Tibial nerve (tissue), 4 donors: ENCODE measurements at places on chromosomes 12 and 14. TPM values are rescaled to one million over a fixed set of nuclear protein-coding genes. Genes with fewer than 3 reads are reported as not detected.

Gene PRICKLE1
- 21.6 TPM for total RNA-seq

Gene IAPP
- not detected for total RNA-seq

Gene ITGA7
- 125 TPM for total RNA-seq

Gene FGD6
- 12.3 TPM for total RNA-seq

Gene FOXN4
- not detected for total RNA-seq

Gene PIP4K2C
- 29.5 TPM for total RNA-seq

Gene GPR132
- 7.7 TPM for total RNA-seq

Gene NID2
- total RNA-seq: 61.4 TPM

Gene PRH1
- 53.2 TPM for total RNA-seq

Gene MGST1
- 102 TPM for total RNA-seq

Gene DENR
- total RNA-seq: 18.4 TPM

Gene PLBD1
- 12.0 TPM for total RNA-seq

Gene MBIP
- total RNA-seq: 30.8 TPM

Gene LTB4R2
- total RNA-seq: 16.4 TPM

Gene OGFOD2
- 7.2 TPM for total RNA-seq

Gene NRXN3
- 16.7 TPM for total RNA-seq

Gene CBLN3
- 2.1 TPM for total RNA-seq

Gene RND1
- not detected for total RNA-seq

Gene SIRT4
- total RNA-seq: 2.4 TPM

Gene KLHDC1
- 20.3 TPM for total RNA-seq

Gene C12orf56
- 11.6 TPM for total RNA-seq

Gene ESPL1
- total RNA-seq: 8.7 TPM

Gene KRT3
- total RNA-seq: not detected

Gene SMCO3
- total RNA-seq: 1.2 TPM

Gene IL31
- not detected for total RNA-seq

Gene TAS2R14
- total RNA-seq: 6.3 TPM

Gene SLCO1B1
- 0.78 TPM for total RNA-seq

Gene C14orf39
- total RNA-seq: 0.39 TPM

Gene RFX4
- not detected for total RNA-seq

Gene CPNE8
- total RNA-seq: 20.7 TPM

Gene POLE
- 133 TPM for total RNA-seq

Gene IL26
- not detected for total RNA-seq

Gene DCAF5
- 52.8 TPM for total RNA-seq

Gene TPH2
- total RNA-seq: not detected

Gene SYCP3
- total RNA-seq: not detected

Gene TMEM120B
- 13.9 TPM for total RNA-seq

Gene GDF3
- not detected for total RNA-seq

Gene MYBPC1
- 1.5 TPM for total RNA-seq

Gene CIDEB
- total RNA-seq: 9.4 TPM

Gene SRRM4
- not detected for total RNA-seq

Gene NTS
- 4.8 TPM for total RNA-seq

Gene MAP3K9
- total RNA-seq: 1.5 TPM

Gene MORN3
- total RNA-seq: not detected

Gene TPPP2
- total RNA-seq: not detected

Gene BRF1
- 77.6 TPM for total RNA-seq
